ENCODE measurements at places on chromosomes 16 and 17.

- DNase-seq = no peak
Observed at GRCh38 chr16:13507530-13507929, 412.4 kb upstream of the ERCC4 start.

DNA sequence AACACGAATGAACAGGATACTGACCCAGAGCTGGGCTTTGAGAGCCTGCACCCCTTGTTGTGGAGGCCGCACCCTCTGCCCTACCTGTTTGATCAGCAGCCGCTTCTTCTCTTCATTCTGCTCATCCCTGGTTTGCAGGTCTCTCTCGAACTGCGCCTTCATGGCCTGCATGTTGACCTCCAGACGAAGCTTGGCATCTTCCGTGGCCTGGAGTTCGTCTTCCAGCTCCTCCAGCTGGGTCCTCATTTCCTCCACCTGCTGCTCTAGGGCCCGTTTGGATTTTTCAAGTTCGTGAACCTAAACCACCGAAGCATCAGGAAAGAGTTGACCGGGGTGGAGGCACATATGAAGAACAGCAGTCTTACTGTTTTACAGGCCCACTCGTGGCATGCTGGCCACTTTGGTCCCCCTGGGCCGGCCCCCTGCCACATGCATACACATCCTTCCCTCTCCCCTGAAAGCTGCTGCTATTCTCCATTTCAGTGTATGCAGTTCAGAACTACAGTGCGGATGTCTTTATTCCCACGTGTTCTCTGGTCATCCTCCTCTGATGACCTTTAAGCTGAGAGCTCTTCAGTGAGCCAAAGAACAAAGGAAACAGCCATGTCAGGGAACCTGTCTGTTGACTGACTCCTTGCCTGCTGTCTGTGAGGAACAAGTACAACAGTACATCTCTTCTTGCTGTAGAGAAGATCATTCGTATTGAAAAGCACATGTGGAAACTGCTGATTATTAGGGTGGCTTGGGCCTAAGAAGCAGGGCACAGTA is 54.8 kb downstream of the NDEL1 start:
- no peak for DNase-seq

GRCh38 chr17:79803997-79804855 is 7.3 kb upstream of the CBX8 start:
- peak; percentile 53 for DNase-seq

DNA sequence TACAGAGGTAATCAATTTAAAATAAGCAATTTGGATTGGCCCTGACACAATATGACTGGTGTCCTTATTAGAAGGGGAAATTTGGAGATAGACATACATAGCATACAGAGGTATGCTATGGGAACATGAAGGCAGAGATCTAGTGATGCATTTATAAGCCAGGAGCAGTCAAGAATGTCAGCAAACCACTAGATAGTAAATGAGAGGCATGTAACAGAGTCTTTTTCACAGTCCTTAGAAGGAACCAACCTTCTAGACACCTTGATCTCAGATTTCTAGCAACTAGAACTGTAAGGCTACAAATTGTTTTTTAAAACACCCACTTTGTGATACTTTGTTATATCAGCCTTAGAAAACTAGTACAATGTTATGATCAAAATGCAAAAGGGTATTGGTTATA is 54.3 kb upstream of the CA10 start:
- DNase-seq = no peak

DNA sequence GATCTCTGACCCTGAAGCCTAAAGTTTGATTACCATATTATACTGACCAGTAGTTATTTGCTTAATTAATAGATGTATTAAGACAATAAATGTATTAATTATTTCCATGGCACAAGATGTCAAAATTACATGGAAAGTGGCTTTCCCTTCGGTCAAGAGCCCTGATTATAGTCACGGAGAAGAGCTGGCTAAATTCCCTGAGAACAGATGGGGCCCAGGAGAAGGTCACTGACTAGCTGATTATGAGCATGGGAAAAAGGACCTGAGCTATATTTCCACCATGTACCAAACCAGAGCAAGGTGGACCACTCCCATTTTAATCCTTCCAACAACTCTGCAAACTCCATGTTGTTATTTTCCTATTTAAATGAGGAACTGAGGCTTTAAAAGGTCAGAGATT is 12.9 kb upstream of the MYO18A start:
- no peak for DNase-seq
